ENCODE measurements at places on chromosomes 2 and 18.

GRCh38 chr2:234326694-234327093, 170.2 kb downstream of the ARL4C start:
- DNase-seq: no peak

GRCh38 chr2:176085120-176085788, 1.5 kb upstream of the EVX2 start:
- DNase-seq: no peak

DNA sequence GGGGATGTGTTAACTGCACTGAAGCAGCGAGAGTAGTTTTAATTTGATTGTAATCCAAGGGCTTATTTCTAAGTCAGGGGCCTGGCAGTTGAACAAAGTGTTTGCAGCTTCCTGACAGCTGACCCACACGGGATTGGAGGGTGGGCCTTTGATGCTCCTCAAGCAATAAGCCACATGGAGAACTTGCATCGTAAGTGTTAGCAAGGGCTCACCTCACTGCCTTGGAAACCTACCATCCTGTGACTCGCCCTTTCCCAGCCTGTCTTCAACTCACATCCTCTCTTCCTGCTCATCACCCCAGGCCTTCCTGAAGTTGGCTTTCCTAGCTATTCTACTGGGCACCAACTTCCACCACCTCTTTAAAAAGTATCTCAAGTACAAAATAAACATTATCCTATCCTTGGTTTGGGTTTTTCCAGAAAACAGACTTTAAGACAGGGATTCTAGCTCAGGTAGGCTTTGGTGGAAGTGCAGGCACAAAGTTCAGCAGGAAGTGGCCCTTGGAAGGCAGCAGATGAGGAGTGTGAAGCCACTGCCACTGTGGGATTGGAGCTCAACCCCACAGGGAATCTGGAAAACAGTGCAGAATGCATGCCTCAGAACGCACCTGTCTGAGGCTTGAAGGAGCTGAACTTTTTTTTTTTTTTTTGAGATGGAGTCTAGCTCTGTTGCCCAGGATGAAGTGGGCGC, 31.6 kb downstream of the B3GNT2 start:
- DNase-seq: no peak

- no peak for DNase-seq
These were observed 155.1 kb upstream of the CDH2 start for GRCh38 chr18:28332071-28332470.

DNA sequence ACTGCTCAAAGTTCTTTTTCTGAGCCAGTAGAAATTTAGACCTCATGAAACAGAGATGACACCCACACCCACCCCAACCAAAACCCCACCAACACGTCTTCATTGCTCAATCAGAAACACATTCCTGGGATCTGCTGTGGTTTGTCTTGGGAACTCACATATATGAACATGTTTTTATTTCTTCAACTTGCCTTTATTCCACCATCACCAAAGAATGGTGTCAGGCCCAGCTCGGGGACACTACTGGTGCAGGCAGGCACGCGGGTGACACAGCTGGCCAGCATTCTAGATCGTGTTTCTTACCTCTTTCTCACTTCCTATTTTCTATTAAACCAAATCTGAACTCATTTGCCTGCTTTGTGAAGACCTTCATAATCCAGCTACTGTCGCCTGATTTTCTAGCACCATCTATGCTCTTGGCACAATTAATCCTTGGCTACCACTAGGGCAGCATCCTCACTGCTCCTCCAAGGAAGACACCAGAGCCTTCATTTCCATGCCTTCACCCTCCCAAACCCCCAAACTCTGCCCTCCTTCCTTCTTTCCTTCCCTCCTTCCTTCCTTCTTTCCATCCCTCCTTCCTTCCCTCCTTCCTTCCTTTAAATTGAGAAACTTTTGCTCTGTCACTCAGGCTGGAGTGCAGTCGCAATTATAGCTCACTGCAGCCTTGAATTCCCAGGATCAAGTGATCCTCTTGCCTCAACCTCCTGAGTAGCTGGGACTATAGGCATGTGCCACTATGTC, 157.1 kb downstream of the BCL2 start:
- no peak for DNase-seq

All from ureter (tissue), 1 donor.